ENCODE measurements at places on chromosomes 1 and 21.
A peak's percentile ranks its signal among the peaks of the same experiment; 100 is the strongest.

DNA sequence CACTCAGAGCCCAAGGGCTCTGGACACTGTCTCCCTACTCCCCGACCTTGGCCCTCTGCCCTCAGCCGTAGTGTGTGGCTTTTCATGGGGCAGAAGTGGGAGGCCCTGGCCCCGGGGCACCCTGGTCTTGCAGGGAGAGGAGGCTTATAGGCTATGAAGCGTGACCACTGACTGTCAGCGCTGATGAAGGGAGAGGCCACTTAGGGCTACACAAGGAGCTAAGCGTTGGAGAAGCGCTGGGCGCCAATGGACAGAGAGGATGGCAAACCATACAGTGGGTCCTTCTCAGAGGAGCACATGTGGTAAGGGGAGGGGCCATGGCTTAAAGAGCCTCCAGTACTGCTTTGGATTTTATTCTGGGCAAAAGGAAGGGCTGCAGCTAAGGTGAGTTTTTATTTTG lies 7.9 kb downstream of the CRABP2 start:
- no peak for ATAC-seq

GRCh38 chr1:6614019-6614928 lies 743 bp downstream of the PHF13 start:
- peak; percentile 42 for ATAC-seq

GRCh38 chr1:173341307-173341706 lies 134.2 kb upstream of the TNFSF4 start:
- no peak for ATAC-seq

DNA sequence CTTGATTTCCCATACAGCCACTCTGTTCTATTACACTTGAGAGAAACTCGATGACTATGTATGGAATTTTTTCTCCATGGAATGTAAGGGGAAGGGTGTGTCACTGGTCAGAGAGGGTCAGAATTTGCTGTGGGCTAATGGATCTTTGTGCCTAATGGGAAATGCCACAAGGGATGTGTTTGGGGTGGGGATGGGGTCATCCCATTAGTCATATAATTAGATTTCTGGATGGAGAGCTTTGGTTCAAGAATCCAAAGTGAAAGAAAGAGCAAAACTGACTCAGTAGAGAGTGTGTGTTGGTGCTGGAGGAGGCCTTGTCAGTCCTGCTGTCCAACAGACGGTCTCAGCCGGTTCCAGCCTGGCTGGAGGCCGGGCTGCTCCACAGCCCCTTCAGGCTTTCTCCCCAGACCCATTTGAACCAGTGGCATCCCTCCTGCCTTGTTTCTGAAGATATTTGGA lies 86.4 kb downstream of the LAMC2 start:
- no peak for ATAC-seq

DNA sequence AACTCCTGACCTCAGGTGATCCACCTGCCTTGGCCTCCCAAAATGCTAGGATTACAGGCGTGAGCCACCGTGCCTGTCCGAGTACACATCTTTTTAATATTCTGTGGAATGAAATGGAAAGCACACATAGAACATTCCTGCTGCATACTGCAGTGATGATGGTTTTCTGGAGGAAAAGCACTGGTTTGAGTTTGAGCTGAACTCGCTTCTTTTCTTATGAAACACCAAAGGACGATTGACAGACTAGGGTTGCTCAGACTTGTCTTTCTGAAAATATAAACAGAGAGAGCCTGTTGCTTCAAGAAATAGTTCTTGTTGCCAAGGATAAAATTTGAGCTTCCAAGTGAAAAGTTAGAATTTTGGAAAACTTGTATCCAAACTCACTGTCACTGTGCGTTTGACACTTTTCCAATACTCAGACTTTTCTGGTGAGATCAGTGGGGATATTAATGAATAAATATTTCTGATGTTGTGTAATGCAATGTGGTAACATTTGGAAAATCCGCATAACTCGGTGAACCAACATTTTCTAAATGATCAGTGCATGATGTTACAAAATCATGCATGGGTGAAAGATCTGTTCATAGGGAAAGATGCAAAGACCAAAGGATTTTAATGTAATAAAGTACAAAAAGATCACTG lies 15.0 kb upstream of the ERMAP start:
- ATAC-seq = no peak

DNA sequence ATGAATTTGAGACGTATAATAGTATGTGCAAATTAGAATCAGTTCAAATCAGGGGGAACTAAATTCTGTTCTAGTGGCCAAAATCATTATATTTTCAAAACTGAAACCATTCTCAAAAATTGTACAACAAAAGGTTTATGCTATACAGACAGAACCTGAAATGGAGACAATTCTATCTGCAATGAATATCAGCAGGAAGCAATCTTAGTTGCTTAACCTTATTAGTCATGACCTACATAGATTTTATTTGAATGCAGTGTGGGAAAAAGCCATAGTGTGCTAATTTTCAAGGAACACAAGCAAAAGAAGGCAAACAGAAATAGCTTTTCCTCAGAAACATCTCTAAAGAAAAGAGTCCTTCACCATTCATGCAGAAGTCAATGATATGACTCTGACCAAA lies 6.5 kb downstream of the AK5 start:
- no peak for ATAC-seq

DNA sequence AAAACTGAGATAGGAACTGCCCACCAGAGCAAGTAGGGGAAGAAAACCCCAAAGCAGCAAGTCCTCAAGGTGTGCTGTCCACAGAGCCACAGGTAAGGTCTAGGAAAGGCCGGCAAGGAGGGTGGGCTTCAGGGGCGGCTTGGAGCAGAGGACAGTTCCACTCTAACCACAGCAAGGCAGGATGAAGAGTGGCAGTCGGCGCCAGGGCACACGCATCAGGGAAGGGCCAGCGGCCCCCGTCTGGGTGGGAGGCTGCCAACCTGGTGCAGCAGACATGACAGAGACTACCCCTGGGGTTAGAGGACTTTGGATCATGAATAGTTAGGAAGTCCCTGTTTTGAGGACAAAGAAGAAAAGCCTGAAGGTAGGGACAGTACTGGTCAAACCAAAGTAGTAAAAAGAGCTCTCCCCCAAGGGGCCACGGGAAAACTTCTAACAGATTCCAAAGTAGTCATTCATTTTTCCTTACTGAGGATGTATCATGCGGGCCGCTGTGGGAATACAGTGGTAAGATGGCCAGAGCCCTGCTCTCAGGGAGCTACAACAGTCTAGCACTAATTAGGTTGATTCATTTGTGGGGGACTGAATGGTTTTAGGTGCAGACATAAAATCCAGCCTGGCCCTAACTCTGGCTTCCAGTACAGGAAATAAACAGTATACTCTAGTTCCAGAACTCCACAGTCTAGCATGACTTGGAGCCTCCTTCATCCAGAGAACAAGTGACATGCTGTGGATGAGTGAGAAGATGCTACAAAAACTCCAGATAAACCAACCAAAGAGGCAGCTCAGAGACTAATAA lies 3.5 kb upstream of the RAP1GAP start:
- ATAC-seq = no peak

GRCh38 chr1:198118134-198118533 lies 38.7 kb upstream of the NEK7 start:
- ATAC-seq = no peak

DNA sequence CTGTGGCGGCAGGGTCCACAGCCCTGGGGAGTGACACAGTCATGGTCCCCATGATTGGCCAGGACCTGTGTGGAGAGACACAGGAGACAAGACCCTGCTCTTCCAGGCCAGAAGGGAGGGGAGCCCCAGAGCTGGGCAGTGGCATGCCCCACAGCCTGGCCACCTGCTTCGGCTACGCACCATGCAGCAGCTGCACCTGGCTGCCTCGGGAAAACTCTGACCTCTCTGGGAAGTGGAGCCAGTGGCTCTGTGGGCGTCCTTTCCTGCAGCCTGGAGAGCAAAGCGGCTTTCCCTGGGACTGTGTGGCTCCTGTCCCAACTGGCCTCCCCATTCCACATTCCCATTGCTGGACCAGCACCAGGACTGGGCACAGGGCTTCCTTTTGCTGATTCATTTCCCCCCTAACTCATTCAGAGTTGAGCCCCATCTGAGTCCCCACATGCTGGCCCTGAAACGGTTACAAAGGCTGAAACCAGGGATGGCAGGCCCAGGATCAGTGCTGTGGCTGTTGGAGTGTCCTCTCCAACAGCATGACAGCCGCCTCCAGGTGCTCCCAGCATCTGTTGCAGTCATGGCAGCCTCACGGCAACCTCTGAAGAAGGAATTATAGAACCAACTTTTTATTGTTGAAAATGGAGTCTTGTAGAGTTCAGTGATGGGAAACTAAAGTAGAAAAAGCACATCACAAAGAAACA lies 15.0 kb downstream of the OXCT2 start:
- ATAC-seq = no peak

- ATAC-seq = peak; percentile 88
Measured at GRCh38 chr1:161962091-161962887, 61.4 kb downstream of the OLFML2B start.

All from stimulated activated memory B cell treated with anti-CD40 and anti-IgM and Interleukin-4, amounts not matched to agents 10 μg/mL and 1 μg/mL and 100 μg/mL, for 72 hours (primary cell).